ENCODE measurements at places on chromosomes 12 and 14. TPM values are rescaled to one million over a fixed set of nuclear protein-coding genes. Genes with fewer than 3 reads are reported as not detected.

DNA sequence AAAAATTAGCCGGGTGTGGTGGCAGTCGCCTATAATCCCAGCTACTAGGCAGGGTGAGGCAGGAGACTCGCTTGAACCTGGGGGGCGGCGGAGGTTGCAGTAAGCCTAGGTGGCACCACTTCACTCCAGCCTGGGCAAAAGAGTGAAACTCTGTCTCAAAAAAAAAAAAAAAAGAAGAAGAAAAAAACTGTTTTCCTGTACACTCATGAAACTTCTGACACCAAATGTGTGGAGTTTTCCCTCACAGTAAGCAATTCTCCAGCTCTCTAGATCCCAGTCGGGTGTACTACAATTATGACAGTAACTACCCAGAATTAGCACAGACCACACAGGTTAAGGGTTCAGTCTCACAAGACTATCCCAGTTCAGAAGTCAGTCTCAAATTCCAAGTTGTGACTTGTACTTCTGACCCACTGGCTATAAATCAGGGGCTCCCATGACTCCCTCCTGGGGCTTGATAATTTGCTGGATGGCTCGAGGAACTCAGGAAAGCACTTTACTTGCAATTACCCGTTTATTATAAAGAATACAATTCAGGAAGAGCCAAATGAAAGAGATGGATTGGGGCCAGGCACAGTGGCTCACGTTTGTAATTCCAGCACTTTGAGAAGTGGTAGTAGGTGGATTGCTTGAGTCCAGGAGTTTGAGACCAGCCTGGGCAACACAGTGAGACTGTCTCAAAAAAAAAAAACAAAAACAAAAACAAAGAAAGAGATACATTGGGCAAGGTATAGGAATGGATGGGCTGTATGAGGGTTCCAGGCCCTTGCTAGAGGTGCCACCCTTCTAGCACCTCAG lies 12.4 kb upstream of the ARF6 start:
- no peak overlapping the region for H3K27ac ChIP-seq
- H3K27me3 ChIP-seq = no peaks in the 10 kb centered on the region
- no peak overlapping the region for H3K4me3 ChIP-seq
- H3K4me1 ChIP-seq = no peaks in the 10 kb centered on the region

The TRMT61A gene
- total RNA-seq = 11.6 TPM

The KRT7 gene
- 664 TPM for total RNA-seq

The CAPZA3 gene
- not detected for total RNA-seq

The KITLG gene
- 68.1 TPM for total RNA-seq

The LTBP2 gene
- 117 TPM for total RNA-seq
